ENCODE measurements at places on chromosomes 4 and X.

DNA sequence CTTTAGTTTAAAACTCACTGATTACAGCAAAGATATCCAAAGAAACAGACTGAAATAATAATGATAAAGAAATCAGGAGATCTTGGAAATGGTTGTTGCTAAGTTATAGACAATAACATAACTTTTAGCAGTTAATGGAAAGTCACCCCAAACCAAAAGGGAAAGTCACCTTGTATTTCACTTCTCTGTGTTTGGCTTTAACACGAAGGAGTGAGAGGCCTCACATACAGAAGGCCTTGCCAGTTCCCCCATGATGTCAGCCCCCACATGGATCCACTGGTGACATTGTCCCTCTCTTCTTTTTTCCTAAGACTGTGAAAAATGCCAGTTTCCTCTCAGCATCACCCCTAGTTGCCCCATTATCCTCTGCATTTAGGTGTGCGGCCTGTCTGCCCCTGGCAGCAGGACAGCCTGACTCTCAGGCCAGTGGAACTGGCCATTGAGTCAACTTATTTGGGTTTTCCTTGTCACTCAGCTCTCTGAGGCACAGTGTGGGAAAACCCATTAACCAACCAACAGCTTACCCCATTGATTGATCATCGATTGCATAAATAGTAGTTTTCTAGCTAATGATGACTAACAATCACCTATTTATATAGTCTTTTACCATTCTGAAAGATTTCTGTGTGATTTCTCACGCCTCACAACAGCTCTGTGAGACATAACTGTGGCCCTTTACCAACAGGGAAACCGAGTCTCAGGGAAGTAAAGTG is 308.1 kb downstream of the PTTG2 start:
- DNase-seq, result no peak

GRCh38 chrX:112651766-112652165 is 28.0 kb downstream of the LHFPL1 start:
- DNase-seq, result no peak

DNA sequence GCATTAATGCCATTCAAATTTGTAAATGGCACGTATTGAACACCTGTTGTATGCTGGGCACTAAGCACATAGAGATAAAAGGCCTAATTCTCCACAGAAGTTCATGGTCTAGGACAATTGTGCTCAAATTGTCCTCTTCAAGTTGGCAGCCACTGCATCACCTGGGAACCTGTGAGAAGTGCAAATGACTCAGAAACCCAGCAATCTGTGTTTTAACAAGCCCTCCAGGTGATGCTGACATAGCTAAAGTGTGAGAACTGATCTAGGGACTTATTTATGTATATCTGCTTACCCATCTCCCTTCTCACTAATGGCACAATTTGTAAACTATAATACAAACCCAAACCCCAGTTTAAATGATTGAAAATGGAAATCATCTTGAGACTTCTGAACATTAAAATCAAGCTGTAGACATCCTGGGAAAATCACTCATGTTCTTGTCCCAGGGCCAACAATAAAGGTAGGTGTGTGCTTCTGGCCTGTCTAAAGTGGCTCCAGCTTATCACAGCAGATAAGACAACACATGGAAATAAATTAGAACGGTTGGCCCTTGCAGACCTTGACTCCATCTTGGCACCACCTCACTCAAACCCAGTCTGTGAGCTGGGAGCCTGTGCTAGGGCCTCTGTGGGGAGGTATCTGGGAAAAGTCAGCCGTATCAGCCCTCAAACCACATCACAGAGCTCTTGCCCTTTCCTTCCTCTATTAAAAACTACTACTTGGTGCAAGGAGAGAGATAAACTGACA is 46.8 kb downstream of the UCHL1 start:
- DNase-seq, result no peak

DNA sequence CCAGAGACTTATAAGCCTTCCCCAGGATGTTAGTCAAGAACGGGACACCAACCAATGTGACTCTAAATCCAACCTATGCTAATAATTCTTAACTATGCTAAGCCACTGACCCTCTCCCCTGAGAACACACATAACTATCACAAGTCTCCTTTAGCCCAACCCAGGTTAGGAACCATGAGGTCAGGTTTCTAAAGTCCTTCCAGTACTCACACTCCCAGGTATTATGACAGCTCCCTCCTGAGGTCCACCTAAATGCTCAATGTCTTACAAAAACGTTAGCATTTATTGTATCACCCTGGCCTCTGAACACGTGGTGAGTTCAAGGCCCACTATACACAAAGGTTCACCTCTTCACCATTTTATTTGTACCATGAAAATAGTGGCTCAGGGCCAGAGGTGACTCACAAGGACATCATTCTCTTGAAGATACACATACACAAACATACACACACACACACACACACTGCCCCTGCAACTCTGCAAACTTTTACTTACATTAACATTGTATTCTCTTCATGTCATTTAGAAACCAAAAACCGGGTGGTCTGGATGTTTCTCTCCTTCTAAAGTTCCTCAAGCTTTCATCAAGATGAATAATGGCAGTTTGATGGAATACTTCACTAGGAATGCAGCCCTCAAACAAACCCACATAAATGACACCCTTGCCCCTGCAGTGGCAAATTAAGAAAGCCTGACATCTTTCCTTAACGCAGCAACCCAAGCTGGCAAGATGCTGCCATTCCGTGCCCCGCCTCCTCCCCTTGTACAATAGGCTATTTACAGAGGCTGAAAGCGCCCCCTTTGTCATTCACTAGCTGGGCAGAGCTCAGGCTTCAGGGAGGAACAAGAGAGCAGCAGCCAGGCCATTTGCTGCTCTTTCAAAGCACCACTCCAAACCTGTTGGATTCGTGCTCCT is 17.7 kb downstream of the ACSL1 start:
- no peak for DNase-seq

GRCh38 chr4:46372878-46373277 is 17.1 kb downstream of the GABRA2 start:
- DNase-seq, result no peak

DNA sequence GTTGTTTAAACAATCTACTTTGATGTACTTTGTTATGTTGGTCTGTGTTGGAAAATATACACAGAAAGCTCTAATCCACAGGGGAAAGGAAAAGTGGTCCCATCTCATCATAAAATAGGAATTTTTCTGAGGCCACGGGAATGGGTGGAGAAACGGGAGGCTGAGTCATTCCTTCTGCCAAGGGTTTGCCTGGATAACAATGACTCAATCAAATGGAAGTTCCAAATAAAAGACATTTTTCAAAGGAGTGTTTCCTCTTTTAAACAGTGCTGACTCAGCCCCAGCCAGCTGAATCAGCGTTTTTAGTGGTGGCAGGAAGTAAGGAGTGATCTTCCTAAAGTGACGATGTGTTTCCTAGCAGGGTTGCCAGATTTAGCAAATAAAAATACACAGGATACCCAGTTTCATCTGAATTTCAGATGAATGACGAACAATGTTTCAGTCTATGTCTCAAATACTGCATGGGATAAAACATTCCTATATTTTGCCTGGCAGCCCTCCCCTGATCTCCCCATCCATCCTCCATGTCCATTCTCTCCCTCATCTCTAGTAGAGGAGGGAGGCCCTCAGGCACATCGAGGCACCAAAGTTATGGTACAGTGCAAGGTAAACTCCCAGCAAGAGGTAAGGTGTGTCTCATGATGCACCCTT is 345.4 kb upstream of the GATB start:
- no peak for DNase-seq

GRCh38 chrX:1212532-1212931 is at the start of gene CRLF2:
CRLF2 (minus strand) TSS chrX:1212649; CDS start chrX:1212634, 15 bp downstream.
- no peak for DNase-seq

DNA sequence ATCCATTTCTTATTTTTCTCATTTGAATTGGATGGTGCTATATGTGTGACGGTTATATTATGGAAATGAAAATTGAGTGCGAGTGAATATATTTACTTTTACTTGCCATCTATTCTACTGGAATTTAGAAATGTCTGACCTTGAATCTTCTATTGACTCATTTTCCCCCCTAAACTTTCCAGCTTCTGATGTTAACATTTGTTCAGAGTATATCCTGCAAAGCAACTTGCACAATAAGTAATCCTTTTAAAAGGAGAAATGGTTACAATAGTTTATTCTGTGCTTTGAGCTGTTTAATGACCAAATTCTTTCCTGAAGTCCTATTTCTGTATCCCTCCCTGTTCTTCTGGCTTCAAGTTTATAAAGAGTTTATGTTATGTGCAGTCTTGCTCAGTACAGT is 116.7 kb downstream of the ARHGAP10 start:
- DNase-seq, result no peak

- DNase-seq, result no peak
Measured at GRCh38 chrX:46841346-46841745, 4.5 kb downstream of the RP2 start.

DNA sequence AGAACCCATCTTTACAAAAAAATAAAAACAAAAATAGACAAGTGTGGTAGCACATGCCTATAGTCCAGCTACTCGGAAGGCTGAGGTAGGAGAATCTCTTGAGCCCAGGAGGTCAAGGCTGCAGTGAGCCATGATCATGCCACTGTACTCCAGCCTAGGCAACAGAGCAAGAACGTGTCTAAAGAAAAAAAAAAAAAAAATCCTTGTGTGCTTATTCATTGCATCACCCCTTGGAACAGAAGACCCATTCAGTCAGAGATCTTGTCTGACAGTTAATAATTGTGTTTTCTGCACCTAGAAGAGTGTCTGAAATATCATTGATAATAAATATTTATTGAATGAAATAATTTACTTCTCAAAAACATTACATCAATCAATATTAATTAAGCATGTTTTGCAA is 97.4 kb upstream of the TBL1X start:
- DNase-seq, result no peak

- no peak for DNase-seq
Measured at GRCh38 chrX:3461397-3462165, 115.1 kb upstream of the MXRA5 start.

- no peak for DNase-seq
Measured at GRCh38 chrX:11478911-11479310, 185.7 kb downstream of the AMELX start.

- no peak for DNase-seq
Measured at GRCh38 chr4:81620442-81620841, 148.7 kb upstream of the RASGEF1B start.

DNA sequence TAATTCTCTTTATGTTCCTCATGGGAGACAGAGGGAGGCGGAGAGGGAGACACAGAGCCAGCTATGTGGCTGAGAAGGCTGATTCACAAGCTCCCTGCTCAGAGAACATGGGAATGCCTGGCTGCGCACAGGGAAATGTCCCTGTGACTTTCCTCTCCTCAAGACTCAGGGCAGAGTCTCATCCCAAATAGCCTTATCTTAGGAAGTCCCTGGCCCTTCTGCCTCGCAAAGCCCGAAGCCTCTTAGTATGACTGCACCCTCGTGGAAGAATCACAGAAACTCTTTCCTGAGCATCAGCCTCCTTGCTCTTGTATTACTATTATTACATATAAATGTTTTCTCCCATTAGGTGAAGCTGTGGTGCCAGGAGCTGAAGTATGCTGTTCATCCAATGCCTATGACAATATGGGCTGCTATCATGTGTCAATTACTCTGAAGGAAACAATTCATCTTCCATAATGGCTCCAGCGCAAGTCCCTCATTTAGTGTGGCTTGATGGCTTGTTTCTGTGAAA is 230.5 kb downstream of the MGST2 start:
- DNase-seq, result no peak

DNA sequence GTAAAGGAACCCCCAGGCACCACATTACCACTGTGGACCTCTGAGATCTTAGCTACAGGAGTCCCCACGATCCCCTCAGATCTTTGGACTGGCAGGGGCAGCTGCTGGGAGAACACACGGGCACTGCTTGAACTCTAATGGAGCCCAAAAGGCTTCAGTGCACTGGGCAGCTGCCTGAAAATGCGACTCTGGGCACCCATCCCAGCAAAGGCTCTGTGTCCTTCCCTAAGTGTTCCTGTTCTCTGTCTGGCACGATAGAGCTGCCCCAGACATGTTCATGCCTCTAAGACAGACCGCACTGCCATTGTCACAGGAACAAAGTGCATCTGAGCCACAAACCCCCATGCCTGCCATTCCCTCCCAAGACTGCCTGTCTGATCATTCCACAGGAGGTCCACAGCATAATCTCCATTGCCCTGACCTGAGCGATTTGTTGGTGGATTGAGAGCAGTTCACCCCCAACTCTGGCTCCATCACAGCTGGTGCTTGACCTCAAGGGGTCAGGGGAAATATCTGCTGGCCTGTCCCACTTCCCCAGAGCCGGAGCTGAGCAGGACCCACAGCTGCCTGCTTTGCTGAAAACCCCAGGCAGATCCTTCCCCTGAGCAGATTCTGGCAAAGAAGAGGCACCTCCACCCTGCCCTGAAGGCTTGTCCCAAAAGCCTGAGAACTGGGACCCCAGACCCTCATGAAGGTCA is 436.0 kb upstream of the INTU start:
- no peak for DNase-seq

DNA sequence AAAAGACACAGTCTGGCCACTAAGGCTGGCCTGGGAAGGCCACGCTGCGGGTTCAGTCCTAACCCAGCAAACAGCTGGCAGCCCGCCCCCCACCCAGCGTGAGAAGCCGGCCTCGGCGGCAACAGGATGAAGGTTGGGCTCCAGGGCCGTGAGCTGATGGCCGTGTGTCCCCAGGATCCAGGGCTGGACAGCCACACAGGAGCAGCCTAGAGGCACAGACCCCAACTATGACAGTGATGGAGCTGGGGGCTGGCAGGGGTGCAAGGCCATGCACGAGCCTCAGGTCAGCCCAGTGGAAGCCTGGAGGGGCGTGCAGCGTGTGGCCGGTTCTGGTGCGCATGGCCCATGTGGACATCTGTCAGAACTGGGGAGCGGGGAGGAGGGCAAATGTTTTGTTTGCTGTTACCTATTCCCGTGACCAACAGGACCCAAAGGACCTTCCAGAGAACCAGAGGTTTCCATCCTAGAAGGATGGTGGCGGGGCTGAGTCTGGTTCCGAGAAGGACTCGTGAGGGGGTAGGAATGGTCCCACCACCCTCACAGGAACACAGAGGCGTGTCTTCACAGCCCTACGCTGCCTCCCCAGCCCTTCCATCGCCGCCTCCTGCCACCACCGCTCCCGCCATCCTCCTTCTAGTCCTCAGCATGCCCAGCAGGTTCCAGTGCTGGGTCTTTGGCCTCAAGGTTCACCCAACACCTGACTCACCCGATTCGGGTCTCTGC is 46.5 kb downstream of the ZFYVE28 start:
- no peak for DNase-seq

- no peak for DNase-seq
Measured at GRCh38 chr4:113837397-113837796, 75.9 kb upstream of the CAMK2D start.

DNA sequence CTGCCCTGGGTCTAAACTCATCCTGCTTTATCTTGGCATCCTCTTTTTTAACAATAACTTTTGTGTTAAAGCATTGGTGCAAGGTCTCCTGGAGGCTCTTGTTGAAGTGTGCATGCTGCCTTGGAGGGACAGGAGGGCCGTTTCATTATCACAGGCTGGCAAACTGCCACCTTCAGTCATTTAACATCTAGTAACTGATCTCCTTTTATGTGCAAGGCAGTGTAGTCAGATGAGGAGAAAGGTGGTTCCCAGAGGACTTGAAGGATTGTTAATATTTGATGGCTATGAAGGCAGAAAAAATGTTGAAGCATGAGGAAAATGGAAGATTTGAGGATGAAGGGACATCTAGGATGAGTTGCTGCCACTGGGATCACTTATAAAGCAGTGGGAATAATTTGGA is 439.4 kb downstream of the RAPGEF2 start:
- no peak for DNase-seq
